Cortex of kidney (tissue), 1 donor: ENCODE measurements at places on chromosomes 16 and 17.

DNA sequence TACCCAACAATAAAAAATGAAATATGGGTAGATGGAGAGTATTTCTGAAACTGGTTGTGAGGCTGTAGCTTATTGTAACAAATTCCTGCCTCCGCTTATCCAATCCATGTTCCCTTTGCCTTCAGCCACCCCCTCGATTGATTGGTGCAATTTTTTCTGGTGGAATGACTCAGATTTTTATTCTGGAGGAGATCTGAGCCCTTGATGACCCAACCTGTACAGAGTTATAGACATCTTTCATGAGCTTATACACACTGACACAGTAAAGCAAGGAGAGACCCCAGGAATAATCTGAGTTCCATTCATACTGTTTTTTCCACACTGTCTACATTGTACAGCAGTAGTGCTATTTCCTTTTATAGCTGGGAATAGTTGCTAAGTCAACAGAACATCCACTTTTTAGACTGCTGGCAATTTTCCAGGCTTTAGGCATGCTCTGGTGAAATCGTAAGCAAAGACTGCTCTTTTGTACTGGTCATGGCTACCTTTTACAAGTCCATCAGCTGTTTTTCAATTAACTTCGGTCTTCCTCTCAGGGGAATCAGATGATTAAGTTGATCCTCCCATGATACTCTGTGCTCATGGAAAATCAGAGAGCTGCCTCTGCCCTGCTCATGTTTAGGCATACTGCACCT lies 30.1 kb downstream of the CCL4 start:
- no peak for DNase-seq

DNA sequence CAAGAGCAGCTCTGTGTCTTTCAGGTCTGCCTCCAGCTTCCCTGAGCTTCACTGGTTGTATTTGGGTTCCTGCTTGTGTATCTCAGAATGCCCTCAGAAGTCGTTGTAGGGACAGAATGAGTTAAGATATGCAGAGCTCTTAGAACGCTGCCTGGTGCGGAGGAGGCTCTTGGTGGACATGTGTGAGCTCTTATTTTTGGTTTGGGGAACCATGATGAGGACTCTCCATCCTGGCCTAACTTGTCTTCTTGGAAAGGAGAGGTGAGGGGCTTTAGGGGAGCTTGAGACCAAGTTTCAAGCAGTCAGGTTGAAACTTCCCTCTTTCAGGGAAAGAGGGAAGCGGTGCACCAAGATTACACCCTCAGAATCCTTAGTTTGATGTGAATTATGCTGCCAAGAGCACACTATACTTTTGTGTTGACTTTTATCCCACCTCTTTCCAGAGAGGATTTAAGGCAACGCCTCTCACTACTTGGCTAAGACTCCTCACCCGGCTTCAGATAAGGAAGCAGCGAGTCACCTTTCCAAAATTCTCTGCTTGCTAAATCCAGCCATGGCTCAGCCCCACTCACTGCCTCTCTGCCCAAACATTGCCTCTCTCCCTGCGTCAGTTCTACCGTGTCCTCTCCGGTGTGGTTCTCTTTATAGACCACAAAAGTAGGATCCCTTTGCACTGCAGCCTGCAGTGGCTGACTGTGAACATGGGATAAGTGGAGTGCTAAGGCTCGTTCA lies 12.7 kb downstream of the CDK5RAP3 start:
- DNase-seq = no peak

GRCh38 chr17:78585006-78585630 lies 7.9 kb upstream of the DNAH17 start:
- no peak for DNase-seq

DNA sequence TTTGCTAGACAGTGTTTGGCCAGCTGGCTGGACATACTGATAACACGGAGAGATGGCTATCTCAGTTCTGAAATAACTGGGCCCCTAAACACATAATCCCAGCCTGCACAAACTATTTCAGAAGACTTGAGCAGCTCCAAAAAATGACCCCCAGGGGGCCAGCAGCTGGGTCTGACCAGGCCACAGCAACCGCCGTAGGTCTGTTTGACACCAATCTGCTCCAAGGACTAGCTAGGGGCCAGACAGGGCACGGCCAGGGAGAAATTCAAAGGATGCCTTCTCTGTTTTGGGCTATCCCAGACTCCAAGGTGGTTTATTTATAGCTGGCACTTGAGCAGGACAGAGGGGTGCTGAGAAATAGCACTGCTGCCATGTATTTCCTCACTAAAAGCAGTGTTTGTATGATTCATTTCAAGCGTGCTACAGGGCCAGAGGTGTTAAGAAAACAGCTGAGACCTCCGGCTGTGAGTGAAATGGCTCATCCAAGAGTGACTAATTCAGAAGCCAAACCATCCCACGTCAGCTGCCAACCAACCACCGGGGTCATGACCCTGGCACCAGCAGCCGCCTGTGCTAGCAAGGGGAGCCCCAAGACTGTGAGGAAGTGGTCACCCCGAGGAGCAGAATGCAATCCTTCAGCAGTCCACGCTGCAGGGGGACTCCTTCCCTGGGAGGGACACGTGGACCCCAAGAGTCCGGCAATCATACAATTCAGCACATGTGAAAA lies 5.7 kb downstream of the GGA2 start:
- DNase-seq = no peak

GRCh38 chr17:55672585-55673501 lies 49.8 kb downstream of the TMEM100 start:
- DNase-seq = no peak
